Stimulated activated CD4-positive, alpha-beta T cell treated with anti-CD3 and anti-CD28 coated beads, TNF-alpha, amount 100 ng/mL, for 48 hours (primary cell): ENCODE measurements at places on chromosomes 7 and 10.

DNA sequence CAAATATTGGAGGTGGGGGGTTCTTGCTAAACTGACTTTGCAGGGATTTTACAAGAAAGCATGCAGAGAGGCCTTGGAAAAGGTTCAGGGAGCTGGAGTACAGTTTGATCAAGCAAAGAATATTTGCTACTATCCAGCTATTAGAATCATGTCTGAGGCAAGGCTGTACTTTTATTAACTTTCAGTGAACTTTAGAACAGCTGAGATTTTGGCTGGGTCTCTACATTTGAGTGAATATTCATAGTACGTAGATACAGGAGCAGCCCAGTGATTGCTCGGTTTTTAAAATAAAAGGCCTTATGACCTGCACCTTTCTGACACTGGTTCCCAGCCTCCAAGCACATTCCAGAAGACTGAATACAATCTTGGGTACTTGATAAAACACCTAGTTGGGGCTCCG, 496.8 kb upstream of the AKR1E2 start:
- DNase-seq = no peak

DNA sequence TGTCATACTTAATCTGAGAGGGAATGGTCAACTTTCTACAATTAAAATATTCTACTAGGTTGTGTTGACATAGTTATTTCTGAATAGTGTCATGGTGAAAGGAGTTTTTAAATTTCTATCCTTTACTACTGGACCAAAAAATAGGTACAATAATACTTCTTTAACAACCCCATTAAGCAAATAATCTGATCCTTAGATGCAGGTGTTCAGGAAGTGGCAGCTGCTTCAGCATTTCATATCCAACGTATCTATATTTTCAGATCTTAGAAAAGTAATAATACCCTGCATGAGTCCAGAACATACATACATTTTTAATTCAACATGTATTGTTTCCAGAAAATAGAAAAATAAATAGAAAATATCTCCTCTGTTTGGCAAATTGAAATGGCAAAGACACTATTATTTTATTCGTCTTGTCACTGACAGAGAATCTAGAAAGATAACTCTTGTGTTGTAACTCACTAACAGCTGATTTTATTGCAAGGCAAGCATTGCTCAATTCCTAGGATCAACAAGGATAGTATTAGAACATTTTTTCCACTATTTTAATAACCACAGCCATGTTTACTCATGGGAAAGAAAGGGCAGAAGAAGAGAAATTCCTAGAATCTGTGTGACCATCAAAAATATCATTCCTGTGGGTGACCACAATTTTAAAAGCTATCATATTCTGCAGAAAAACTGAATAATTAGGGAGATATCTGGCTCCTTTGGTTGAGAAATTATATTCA, 159.3 kb upstream of the CNTNAP2 start:
- DNase-seq = no peak

DNA sequence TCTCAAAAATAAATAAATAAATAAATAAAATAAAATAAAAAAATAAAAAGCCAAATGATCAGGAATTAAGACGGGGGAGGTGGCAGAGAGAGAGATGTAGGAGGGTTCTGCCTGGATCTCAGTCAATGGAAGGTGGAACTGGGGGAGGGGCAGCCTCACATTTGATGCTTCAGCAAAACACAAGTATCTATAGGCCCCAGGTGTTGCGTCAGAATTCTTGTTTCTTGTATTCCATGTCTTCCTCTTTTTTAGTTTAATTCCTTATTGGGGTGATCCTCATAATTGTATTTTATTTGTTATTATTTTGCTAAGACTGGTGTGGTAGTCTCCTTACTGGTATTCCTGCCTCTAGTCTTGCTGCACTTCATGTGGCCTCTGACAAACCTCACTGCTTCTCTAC, 41.4 kb upstream of the SMARCD3 start:
- no peak for DNase-seq

DNA sequence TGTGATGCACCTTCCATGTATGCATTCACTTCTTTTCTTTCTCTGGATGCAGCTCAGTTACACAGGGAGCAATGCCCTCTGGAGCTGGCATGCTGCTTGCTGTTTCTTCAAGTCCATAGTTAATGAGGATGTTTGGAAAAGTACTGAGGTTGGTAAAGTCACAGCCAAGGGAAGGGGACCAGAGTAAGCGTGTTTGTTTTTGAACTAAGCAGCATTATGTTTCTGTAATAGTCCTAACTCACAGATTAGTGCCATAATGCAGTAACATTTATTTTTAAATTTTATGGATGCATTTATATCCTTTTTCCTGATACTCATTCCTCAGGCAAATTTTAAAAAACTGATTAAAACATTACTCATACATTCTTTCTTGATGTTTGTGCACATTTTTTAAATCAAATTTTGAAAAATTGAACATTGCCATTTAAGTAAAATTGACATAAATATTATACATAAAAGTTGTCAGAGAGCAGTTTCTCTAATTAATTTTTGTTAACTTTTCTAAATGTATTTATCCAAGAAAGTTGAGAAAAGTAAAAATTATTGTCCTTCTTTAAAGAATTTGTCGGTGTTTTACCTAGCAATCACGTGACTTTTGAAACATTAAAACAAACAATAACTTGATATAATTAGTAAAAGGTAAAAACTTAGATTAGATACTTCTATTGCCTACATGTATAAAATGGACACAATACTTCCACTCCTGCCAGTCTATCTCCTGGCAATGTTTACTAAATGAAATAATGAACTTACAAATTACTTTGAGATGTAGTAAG, 659.6 kb upstream of the ANKRD30A start:
- DNase-seq = no peak
